ENCODE measurements at places on chromosomes 2 and 18.

DNA sequence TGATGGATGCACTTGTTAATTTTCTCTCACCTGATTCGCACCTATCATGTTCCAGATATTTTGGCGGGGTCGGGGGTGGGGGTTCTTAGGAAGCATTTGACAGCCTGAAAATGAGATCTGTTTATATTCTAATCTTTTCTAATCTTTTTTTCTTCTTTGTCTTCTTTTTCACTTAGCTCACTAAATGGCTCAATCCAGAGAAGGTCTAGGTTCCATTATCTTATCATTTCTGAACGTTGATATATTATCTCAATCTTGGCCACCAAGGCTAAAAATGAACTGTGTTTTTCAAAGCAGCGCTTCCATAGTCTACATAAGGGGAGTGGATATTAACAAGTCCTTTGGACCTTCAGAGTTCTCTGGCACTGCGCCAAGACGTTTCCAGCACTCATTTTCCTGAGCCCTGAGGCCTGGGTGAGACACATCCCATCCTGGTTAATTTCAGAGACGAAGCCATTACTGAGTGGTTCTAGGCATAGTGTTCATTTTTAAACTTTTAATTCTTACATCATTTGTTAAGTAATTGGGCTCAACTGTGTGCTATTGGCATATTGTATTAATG is 229.0 kb downstream of the SOX11 start:
- no peaks in the 10 kb centered on the region for H3K4me1 ChIP-seq
- no peak for DNase-seq
- H3K27ac ChIP-seq: no peak overlapping the region
- no peaks in the 10 kb centered on the region for H3K27me3 ChIP-seq
- H3K36me3 ChIP-seq: no peaks in the 10 kb centered on the region

- H3K36me3 ChIP-seq: no peaks in the 10 kb centered on the region
- peak overlapping the region; percentile 25 for H3K27ac ChIP-seq
- no peak for DNase-seq
- H3K27me3 ChIP-seq: no peaks in the 10 kb centered on the region
- H3K4me1 ChIP-seq: peaks cover 10% of the 10 kb centered on the region
- H3K4me3 ChIP-seq: no peak overlapping the region
These were observed 80.9 kb downstream of the NABP1 start for GRCh38 chr2:191758518-191759507.

GRCh38 chr2:234374736-234375135 is 122.1 kb downstream of the ARL4C start:
- DNase-seq: no peak
- H3K4me3 ChIP-seq: no peak overlapping the region
- peaks cover 4% of the 10 kb centered on the region for H3K4me1 ChIP-seq
- H3K27me3 ChIP-seq: no peaks in the 10 kb centered on the region

DNA sequence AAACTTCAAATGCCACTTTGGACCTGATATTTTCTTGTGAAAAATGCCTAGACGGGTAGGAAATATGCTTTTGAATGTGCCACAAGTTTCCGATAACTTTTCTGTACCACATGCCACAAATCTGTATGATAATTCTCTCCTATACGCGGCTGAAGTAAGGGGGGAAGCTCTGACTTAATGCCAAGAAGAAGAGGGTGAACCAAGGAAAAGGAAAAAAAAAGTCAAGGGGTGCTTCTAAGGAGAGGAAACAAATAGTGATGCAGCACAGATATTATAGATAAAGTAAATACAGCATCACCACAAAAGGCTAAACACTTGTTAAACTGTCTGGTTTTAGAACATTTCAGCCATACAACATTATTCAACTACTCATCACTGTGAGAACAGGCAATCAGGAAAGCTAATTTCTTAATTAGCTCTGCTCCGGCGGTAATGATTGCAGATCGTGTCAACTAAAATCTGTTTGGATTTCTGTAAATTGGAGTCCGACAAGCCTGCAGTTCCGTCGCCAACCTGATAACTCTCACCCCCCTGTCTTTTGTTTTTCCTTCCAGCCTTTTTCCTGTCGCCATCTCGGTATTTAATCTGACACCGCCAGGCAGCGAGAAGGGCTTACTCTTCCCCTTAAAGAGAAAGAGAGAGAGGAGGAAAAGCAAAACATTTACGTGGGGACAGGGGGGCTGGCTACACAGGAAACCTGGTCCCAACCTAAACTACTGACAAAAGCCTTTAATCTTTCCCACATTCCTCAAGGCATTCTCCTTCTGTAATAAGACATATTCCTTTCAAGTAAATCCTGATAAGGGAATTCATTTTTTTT is 67.5 kb downstream of the ZEB2 start:
- H3K27me3 ChIP-seq: no peaks in the 10 kb centered on the region
- no peaks in the 10 kb centered on the region for H3K36me3 ChIP-seq
- peak overlapping the region; percentile 33 for H3K27ac ChIP-seq
- H3K4me1 ChIP-seq: peaks cover 38% of the 10 kb centered on the region
- no peak for DNase-seq

DNA sequence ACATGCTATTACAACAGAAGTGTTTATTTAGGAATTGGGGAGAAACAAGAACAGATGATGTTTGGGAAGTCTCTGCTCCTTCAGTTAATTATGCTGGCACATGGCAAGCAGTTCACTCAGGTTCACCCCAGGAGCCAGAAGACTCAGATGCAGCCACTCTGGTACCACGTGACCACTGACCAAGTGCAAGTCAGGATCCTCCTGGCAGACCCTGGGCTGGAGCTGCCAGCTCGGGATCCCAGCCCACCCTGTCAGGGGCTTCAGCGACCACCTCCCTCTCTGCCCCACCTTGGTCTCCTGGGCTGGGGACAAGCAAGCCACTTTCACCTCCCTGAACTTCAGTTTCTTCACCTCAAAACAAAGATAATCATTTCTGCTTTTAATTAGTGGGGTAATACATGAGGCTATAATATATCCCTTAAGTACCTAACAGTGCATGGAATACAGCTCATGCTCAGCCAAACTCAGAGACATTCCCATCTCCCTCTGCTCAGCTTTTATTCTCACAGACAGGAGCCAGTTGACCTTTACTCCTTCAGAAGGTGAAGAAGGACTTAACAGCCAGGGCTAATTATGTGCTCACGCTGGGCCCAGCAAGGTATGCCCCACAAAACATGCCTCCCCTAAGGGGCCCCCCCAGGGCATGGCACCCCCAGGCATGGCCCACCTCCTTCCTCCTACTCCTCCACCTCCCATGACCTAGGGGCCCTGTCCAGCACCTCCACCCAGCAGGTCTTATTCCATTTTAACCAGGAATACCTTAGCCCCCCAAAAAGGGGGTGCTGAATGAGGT is 11.8 kb downstream of the CRACDL start:
- no peak overlapping the region for H3K27ac ChIP-seq
- peaks cover 45% of the 10 kb centered on the region for H3K4me1 ChIP-seq
- no peak for DNase-seq
- H3K4me3 ChIP-seq: no peak overlapping the region
- no peaks in the 10 kb centered on the region for H3K27me3 ChIP-seq

DNA sequence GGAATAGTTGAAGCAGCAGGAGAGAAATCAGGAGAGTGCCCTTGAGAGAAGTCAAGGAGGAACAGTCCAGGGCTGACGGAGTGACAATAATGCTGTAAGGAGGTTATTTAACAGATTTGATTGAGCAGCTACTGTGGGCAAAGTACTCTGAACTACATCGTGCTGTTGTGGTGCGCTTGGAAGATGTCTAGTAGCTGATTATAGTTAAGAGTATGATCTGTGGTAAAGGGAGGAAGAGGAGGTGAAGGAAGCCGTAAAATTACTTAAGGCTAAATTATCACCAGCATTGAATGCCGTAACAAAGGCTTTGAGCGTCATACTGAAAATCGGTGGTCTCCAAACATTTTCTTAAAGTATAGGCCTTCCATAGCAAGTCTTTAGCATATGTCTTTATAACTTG is 4.5 kb downstream of the PCBP1 start:
- no peak overlapping the region for H3K4me3 ChIP-seq
- H3K36me3 ChIP-seq: no peaks in the 10 kb centered on the region
- H3K4me1 ChIP-seq: peaks cover 55% of the 10 kb centered on the region
- DNase-seq: no peak
- no peak overlapping the region for H3K27ac ChIP-seq

- H3K4me1 ChIP-seq: no peaks in the 10 kb centered on the region
- no peak overlapping the region for H3K27ac ChIP-seq
- no peak overlapping the region for H3K4me3 ChIP-seq
- no peak for DNase-seq
- H3K27me3 ChIP-seq: no peaks in the 10 kb centered on the region
These were observed 44.7 kb downstream of the THSD7B start for GRCh38 chr2:136809998-136810397.

DNA sequence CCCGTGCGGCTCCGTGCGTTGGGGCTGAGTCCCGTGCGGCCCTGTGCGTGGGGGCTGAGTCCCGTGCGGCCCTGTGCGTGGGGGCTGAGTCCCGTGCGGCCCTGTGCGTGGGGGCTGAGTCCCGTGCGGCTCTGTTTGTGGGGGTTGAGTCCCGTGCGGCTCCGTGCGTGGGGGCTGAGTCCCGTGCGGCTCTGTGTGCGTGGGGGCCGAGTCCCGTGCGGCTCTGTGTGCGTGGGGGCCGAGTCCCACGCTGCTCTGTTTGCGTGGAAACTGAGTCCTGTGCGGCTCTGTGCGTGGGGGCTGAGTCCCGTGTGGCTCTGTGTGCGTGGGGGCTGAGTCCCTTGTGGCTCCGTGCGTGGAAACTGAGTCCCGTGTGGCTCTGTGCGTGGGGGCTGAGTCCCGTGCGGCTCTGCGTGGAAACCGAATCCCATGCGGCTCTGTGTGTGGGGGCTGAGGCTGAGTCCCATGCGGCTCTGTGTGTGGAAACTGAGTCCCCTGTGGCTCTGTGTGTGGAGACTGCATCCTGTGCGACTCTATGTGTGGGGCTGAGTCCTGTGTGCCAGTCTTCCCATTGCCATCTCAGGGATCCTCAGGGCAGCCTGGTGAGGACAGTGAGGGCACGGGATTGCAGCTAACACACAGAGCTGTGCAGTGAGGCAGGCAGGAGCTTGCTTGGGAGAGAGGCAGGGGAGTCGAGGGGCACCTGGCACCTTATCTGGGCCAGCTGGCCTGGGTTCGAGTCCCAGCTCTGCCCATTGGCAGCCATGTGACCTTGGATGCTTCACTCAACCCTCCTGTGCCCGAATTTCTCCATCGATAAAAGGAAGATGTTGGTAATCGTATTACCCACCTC is 44.5 kb downstream of the LDLRAD4 start:
- no peaks in the 10 kb centered on the region for H3K36me3 ChIP-seq
- H3K4me1 ChIP-seq: peaks cover 57% of the 10 kb centered on the region
- no peak overlapping the region for H3K4me3 ChIP-seq
- no peaks in the 10 kb centered on the region for H3K27me3 ChIP-seq
- H3K27ac ChIP-seq: peak overlapping the region; percentile 13
